ENCODE measurements at places on chromosomes 16 and 17. TPM values are rescaled to one million over a fixed set of nuclear protein-coding genes. Genes with fewer than 3 reads are reported as not detected.

GRCh38 chr16:55655381-55655896, 349 bp upstream of the SLC6A2 start:
- DNase-seq, result no peak

GRCh38 chr16:52050418-52050817, 496.5 kb downstream of the TOX3 start:
- DNase-seq, result no peak

Gene SLC35G3
- polyA plus RNA-seq, result not detected

Gene LRRC37A
- polyA plus RNA-seq, result 6.3 TPM

Measured in renal cortex interstitium (tissue), 15 donors.